Osteocyte (in vitro differentiated cells): ENCODE measurements at places on chromosomes 4 and X. TPM values are rescaled to one million over a fixed set of nuclear protein-coding genes. Genes with fewer than 3 reads are reported as not detected.

The ELOVL6 gene
- total RNA-seq: 7.3 and 9.0 TPM in 2 replicates

The FGF2 gene
- 29.2 and 33.4 TPM in 2 replicates for total RNA-seq

- no peaks in the 10 kb centered on the region for H3K27me3 ChIP-seq
- peak overlapping the region; percentile 72 for H3K4me3 ChIP-seq
- DNase-seq: no peak
- H3K27ac ChIP-seq: peak overlapping the region; percentile 94
Observed at GRCh38 chrX:76148753-76149152, 24.1 kb upstream of the PBDC1 start.

DNA sequence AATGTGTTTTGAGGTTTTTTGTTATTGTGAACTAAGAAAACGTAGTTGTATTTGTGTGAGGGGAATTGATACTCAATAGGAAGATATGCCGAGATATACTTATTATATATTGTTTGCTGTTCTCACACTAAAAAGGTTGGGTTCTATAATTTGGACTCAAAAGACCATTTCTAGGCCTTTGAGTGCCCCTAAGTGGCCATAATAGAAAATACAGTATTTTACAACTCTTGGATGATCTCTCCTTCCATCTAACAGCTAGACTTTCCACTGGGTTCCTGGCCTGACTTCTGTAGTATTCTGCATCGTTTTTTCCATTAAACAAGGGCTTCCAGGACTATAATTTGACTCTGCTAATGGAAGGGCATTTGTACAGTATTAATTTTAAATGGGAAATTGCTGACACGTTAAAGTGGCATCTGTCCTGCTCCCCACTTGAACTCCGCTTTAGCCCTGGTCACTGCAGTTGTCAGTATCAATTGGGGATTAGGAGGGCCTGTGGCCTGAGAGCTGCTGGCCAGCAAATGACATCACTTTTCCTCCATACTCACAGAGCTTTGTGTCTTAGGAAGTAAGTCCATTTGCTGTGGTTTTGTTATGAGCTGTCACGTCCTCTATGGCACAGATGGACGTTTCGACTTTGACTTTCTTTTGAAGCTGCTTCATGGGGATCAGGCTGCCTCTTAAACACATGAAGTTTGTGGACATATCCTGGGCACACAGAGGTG is 176.9 kb downstream of the SLIT2 start:
- no peaks in the 10 kb centered on the region for H3K27me3 ChIP-seq
- no peaks in the 10 kb centered on the region for H3K36me3 ChIP-seq
- no peak overlapping the region for H3K4me3 ChIP-seq
- no peak for DNase-seq
- peaks cover 26% of the 10 kb centered on the region for H3K4me1 ChIP-seq
